ENCODE measurements at places on chromosomes 12 and 14.

GRCh38 chr12:47110011-47110541 lies 30.3 kb upstream of the AMIGO2 start:
- DNase-seq: no peak

DNA sequence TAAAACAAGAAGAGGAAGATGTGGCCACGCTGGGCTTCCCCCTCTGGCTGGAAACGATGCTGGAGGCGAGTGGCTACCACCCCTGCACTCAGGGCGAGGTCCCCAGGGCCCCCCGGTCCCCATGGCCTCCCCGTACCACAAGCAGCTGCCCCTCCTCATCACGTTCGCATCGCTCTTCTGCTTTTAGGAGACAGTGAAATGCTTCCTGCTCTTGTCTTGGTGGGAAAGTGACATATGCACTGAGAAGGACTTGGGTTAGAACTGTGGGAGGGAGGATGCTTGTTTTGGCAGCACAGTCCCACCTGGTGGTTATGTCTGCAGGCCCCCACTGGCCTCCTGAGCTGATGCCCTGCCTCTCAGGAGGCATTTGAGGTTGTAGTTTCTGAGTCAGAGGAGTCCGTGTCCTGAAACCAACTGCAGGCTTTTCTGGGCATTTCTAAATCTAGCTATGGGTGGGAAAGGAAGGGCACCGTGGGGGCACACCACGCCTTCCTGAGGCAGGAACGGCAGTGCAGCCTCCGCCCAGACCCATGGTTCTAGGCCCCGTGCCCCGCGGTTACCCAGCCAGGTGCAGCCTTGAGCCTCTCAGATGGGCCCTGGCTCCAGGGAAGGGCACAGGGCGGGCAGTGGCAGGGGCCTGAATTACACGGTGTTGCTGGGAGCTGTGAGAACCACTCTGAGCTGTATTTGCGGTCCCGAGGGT lies 139.3 kb downstream of the ADGRD1 start:
- no peak for DNase-seq

GRCh38 chr14:50085570-50086320 lies 30.6 kb downstream of the VCPKMT start:
- DNase-seq: no peak

GRCh38 chr12:69987579-69988091 lies 162.6 kb downstream of the MYRFL start:
- no peak for DNase-seq

DNA sequence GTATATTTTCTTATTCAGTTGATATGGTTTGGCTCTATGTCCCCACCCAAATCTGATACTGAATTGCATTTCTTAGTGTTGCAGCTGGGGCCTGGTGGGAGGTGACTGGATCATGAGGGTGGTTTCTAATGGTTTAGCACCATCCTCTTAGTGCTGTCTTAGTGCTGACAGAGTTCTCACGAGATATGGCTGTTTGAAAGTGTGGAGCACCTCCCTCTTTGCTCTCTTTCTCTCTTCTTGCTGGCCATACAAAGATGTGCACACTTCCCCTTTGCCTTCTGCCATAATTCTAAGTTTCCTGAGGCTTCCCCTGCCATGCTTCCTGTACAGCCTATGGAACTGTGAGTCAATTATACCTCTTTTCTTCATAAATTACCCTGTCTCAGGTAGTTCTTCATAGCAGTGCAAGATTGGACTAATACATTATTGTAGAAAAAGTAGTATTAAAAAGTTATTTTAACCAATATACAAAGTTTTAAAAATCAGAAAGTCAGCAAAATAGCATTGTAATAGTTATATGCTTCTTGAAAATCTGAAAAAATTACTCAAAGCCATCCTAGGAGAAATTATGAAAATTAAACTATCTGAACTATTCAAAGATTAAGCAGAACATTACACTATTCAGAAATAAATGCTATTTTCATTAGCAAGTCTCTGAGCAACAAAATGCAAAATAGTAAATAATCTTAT lies 84.1 kb downstream of the PPP1R12A start:
- no peak for DNase-seq

DNA sequence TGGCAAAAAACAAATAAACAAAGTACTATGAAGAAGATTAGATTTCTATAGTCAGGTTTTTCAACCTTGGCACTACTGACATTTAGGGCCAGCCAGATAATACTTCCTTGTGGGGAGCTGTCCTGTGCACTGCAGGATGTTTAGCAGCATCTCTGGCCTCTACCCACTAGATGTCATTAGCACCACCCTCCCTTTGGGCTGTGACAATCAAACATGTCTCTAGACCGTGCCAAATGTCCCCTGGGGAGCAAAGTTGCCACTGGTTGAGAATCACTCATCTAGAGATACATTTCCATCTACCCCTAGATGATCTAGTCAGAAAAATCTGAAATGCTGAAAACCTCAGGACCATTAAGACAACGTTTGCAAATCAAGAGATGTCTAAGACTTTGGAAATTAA lies 29.9 kb downstream of the SRRM4 start:
- DNase-seq: no peak

DNA sequence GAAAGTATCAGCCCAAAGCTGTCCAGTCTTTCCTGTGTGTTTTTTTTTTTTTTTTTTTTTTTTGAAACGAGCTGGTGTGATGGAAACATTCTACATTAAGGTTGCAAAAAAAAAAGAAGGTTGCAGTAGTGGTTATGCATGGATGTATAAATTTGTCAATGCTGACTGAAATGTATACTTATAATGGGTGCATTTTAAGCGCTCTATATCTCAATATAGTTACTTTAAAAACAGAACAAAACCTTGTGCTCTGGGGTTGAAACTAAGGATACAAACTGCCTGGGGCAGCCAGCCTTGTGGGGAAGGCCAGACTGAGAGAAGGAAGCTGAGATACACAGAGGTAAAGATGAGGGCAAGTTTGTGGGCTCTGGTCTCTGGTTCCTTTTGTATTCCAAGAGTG lies 87.3 kb upstream of the RMST start:
- DNase-seq: no peak

GRCh38 chr12:124191966-124192365 lies 102.9 kb upstream of the RFLNA start:
- no peak for DNase-seq

DNA sequence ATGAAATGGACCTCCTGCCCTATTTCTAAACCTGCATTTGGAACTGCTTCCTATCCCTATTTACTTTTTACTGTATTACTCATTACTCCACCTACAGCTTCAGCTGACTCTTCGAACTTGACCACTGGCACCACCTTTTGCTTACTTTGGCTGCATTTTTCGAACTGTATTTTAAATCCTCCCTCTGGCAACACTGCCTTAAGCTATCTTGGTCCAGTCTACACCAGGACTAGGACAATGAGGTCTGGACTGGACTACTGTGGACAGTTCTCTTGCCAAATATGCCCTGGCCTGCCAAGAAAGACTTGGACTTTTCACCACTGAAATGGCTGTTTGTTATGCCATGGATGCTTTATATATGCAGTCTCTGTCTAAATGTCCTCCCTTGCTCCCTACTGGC lies 328.1 kb downstream of the BTG1 start:
- no peak for DNase-seq

- no peak for DNase-seq
Observed at GRCh38 chr12:57001448-57001906, 4.9 kb downstream of the ZBTB39 start.

DNA sequence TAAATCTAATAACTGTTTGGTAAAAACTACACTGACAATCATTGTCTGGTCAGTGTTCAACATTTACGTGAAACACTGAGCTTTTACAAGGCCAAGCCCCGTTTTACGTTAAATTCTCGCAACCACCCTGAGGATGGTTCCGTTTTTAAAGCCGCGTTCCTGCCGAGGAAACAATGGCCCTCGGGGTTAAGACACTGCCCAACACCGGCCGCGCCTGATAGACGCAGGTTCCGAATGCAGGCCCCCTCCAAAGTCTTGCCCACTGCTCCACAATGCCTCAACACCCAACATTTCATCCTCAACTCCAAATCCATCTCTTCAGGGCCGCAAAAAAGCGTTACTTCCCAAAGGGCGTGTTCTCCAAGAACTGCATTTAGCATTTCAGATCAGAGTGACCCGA lies 953 bp upstream of the SNRPF start:
- DNase-seq: no peak

DNA sequence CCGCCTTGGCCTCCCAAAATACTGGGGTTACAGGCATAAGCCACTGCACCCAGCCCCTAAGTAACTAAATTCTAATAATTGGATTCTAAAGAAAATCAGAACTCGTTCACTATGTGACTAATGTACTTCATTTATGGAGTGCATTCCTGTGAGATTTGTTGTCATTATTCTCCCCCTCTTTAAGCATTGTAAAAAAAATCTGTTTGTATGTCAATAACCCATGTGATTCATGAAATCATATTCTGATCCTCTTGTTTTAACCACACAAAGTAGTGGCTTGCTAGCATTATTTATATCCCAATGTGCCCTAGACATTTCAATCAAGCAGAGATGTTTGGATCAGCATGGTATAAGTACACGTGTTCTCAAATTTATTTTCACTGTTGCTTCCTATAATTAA lies 78.2 kb upstream of the OSBPL8 start:
- no peak for DNase-seq

GRCh38 chr12:118034429-118035189 lies 18.1 kb downstream of the RFC5 start:
- peak; percentile 52 for DNase-seq

GRCh38 chr12:130994821-130995375 lies 41.2 kb downstream of the ADGRD1 start:
- no peak for DNase-seq

DNA sequence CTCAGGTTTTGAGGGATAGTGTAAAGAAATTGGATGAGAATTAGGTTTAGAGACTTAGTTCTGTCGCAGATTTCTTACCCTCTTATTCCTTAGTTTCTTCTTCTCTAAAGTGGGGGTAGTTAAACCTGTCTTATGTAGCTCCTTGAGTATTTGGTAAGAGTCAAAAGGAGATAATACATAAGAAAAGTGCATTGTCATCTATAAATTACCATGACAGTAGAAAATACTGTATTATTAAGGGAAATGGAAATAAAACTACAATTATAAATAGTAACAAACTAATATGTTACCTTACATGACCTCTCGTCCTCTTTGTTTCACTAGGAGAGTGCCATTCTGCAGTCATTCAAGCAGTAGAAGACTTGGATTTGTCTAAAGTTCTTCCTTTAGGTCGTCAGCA lies 49.0 kb downstream of the UTP20 start:
- no peak for DNase-seq

DNA sequence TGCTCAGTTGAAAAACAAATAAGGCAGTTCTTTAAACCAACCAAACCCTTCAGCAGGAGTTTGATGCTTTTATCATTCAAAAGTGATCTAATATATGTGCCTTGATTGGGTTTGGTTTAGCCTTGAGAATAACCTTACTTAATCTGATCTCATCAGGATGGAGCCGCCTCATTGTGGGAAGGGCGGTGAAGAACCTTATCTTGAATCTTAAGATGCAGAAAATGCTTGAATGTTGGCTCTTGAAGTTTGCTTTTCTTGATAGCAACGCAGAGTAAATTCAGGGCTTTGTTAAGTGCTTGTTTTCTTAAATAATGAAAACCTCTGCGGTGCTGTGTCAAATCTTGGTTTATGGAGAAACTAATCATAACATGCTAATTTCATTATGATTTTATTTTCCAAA lies 138.2 kb downstream of the MON2 start:
- no peak for DNase-seq

GRCh38 chr12:107318806-107319532 lies 225.6 kb upstream of the CRY1 start:
- DNase-seq: peak; percentile 19

- DNase-seq: no peak
Observed at GRCh38 chr12:66014818-66015217, 115.7 kb downstream of the LLPH start.

- DNase-seq: no peak
Observed at GRCh38 chr12:12537421-12537820, 25.2 kb downstream of the DUSP16 start.

DNA sequence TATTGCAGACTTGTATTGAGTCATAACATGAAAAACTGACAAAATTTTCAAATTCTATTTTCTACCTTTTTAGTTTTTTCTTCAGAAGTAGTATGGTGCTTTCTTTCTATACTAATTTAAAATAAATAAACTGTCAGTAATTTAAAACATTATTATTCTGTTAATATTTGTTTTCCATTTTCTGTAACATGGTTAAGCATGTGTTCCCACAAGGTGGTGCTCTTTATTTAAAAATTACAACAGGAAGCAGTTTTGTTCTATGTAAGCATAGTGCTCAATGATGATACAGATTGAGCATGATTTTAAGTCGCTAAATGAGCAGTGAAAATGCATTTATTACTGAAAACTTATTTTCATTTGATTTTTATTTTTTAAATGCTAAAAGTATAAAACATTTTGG lies 114.6 kb downstream of the PPFIA2 start:
- peak; percentile 5 for DNase-seq

DNA sequence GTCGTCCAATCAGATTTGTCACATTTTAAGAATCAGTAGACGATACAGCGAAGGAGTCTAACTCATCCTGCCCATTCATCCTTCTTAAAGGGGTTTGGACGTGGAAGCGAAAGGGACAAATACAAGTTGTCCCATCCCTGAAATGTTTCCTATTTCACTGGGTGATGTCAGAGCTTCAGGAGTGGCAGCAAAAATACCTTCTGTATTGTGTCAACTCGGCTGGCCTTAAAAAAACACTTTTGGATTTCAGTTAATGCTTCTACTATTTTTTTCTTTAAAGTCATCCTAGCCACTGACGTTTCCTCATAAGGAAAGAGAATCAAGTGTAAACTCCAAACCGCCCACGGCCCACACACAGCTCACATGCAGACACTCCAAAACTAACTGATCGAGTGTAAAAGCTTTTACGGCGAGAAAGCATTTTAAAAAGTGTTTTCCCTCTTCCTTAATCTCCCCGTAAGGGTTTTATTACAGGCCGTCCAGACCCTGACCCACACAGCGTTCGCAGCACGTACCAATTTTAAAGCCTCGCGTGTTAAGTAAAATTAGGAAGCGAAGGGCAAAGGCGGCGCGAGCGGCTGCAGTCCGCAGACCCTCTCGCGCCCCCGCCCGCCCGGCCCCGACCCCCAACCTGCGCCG lies 593 bp downstream of the CFL2 start:
- peak; percentile 5 for DNase-seq

DNA sequence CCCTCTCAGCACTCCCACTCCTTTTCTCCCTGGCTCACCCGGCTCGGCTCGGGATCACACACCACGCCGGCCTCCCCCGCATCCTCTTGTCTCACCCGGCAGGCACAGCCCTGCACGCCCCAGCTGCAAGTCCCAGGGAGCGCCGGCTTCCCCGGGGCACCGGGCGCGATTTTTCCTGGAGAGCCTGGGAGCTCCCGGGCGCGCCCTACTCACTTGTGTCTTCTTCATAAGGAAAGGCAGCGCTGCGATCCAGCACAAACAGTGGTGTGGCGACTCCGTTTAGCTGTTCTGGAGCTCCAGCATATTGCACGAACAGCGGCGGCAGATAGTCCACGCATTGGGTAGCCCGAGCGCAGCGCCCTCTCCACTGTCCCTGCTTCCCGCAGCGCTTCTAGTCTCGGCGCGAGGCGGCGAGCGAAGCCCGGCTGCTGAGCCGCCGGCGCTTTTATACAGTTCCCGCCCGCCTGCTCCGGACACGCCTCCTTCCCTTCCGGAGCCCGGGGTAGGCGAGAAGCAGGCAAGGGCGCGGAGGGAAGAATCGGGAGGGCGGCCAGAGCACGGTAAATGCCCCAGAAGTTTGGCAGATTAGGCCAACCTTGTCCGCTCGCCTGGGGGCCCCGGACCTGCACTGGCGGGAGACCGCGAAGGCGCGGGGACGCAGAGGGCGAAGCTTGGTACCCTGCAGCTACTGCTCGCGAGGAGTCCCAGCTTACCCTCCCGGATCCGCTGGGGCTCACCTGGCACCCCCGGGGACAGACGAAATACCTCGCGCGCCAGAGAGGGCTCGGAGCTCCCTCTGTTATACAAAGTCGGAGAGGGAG lies at the start of gene KITLG:
TSS of gene KITLG (minus strand) at position 421 of the 821 bp plus-strand sequence. CDS start at position 228, 193 bp downstream.
- DNase-seq: peak; percentile 89
